Activated CD8-positive, alpha-beta T cell treated with anti-CD3 and anti-CD28 coated beads, Interleukin-2, amount 10 ng/mL, durations not matched to agents 7 days and 5 days (primary cell): ENCODE measurements at places on chromosomes 16 and 17. TPM values are rescaled to one million over a fixed set of nuclear protein-coding genes. Genes with fewer than 3 reads are reported as not detected.

DNA sequence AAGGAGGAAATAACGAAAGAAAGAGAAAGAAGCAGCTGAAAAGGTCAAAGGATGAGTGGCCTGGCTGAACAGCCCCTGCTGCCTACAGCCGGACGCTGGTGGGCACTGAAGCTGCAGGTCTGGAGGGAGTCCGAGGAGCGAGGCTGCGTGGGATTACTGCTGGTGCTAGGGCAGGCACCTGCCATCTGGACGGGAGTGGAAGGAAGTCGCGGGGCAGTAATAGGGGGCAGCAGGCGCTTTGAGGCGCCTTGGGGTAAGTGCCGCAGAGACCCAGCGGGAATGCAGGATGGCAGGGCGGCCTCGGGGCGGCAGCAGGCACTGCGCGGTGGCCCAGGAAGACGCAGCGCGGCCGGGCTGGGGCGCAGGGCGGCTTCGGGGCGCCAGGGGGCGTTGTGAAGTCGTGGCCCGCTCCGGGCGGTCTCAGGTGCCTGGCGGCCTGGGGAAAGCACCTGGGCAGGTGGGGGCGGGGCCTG is 303 bp upstream of the SCNN1G start:
- H3K4me3 ChIP-seq, result peak overlapping the region; percentile 18
- peak; percentile 78 for DNase-seq
- peaks cover 31% of the 10 kb centered on the region for H3K27me3 ChIP-seq
- no peaks in the 10 kb centered on the region for H3K36me3 ChIP-seq
- H3K27ac ChIP-seq, result no peak overlapping the region

GRCh38 chr17:12568358-12569251 is 97.1 kb upstream of the MYOCD start:
- no peak overlapping the region for H3K4me3 ChIP-seq
- no peaks in the 10 kb centered on the region for H3K36me3 ChIP-seq
- H3K27ac ChIP-seq, result no peak overlapping the region
- H3K27me3 ChIP-seq, result no peaks in the 10 kb centered on the region
- no peak for DNase-seq

- no peaks in the 10 kb centered on the region for H3K27me3 ChIP-seq
- H3K4me3 ChIP-seq, result no peak overlapping the region
- no peaks in the 10 kb centered on the region for H3K4me1 ChIP-seq
- no peak for DNase-seq
These were observed 14.2 kb downstream of the CDRT4 start for GRCh38 chr17:15453246-15453645.

GRCh38 chr16:12231666-12232065 is 255.1 kb downstream of the SNX29 start:
- H3K27ac ChIP-seq, result no peak overlapping the region
- no peaks in the 10 kb centered on the region for H3K36me3 ChIP-seq
- no peak overlapping the region for H3K4me3 ChIP-seq
- no peak for DNase-seq
- no peaks in the 10 kb centered on the region for H3K27me3 ChIP-seq

Gene ASGR2
- not detected for total RNA-seq

Gene RAC3
- 13.1 TPM for total RNA-seq

Gene PAQR4
- 53.6 TPM for total RNA-seq
